ENCODE measurements at places on chromosomes 4 and X. TPM values are rescaled to one million over a fixed set of nuclear protein-coding genes. Genes with fewer than 3 reads are reported as not detected.

Gene FAM47A
- polyA plus RNA-seq = not detected

Gene MAMLD1
- 1.2 TPM for polyA plus RNA-seq

Gene QDPR
- polyA plus RNA-seq = 65.6 TPM

Gene WWC2
- 15.4 TPM for polyA plus RNA-seq

Gene H2BW2
- not detected for polyA plus RNA-seq

Gene MAGEB17
- not detected for polyA plus RNA-seq

Gene PDGFRA
- polyA plus RNA-seq = 0.22 TPM

Gene CT55
- not detected for polyA plus RNA-seq

Gene CCDC149
- polyA plus RNA-seq = 2.0 TPM

Gene SHOX
- not detected for polyA plus RNA-seq

Gene GUCY1B1
- 0.08 TPM for polyA plus RNA-seq

Gene FMR1NB
- not detected for polyA plus RNA-seq

Gene APELA
- polyA plus RNA-seq = not detected

Gene ERCC6L
- polyA plus RNA-seq = 4.1 TPM

Gene NOX1
- not detected for polyA plus RNA-seq

Gene G3BP2
- 107 TPM for polyA plus RNA-seq

Gene SLC26A1
- not detected for polyA plus RNA-seq
